ENCODE measurements at places on chromosomes 13 and 19. TPM values are rescaled to one million over a fixed set of nuclear protein-coding genes. Genes with fewer than 3 reads are reported as not detected.

PBX4 gene
- total RNA-seq: not detected

TINCR gene
- 0.53 TPM for total RNA-seq

PTH2 gene
- not detected for total RNA-seq

CYSLTR2 gene
- not detected for total RNA-seq

MYCBP2 gene
- 64.0 TPM for total RNA-seq

Measured in mammary microvascular endothelial cell (primary cell).